ENCODE measurements at places on chromosomes 2 and 18.

- DNase-seq, result no peak
Observed at GRCh38 chr2:207772081-207772843, 2.6 kb upstream of the FZD5 start.

DNA sequence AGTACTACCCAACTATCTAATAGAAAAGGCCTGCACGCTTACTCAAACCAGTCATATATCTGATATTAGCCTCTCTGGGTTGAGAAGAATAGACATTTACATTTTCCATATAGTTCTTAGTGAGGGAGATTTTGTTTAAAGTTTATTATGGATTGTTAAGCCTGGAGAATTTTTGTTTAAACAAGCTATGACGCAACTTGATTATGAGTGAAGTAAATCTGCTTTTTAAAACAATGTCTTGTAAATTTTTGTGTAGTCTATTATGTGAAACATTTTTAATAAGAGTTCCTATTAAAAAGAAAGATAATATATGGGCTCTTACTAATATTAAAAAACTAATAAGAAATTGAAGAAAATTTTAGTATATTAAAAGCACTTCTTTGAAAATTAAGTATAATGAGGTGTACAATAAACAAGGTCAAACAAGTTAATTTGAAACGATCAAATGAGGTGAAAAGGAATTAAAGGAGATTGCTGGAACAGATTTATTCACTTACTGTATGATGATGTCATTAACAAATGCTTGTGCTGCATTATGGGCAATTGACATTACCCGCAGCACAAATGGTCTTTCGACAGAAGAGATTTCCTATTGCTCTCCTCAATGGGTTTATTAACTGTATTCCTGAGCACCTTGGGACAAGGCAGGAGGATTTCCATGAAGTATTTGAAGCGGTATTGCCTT is 229.2 kb upstream of the SMIM21 start:
- no peak for DNase-seq

DNA sequence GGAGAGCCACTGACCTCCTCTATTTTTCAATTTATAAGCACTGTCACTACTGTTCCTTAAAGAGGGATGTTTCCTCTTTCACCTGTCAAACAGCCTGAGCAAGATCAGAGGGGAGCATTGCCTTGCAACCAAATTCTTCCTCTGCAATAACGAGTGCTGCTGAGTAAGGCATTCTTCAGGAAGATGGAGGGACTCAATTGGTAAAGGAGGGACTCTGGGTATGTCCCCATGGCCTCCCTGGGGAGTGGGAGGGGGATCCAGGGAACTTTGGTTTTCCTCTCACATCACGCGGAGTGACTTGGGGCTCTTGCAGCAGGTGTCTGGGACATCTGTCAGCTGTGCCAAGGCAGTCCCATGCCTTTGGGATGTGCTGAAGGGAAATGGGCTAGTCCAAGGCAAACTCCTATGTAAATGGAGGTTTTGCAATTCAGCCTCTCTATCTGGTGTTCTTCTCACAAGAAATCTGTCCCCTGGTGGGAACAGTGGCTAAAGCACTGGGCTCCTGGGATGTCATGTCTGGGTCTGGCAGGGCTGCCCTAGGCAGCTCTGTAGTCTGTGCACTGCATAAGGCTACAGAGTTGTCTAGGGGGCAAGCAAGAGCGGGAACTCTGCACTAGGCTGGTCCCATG is 14.4 kb upstream of the HES6 start:
- no peak for DNase-seq

DNA sequence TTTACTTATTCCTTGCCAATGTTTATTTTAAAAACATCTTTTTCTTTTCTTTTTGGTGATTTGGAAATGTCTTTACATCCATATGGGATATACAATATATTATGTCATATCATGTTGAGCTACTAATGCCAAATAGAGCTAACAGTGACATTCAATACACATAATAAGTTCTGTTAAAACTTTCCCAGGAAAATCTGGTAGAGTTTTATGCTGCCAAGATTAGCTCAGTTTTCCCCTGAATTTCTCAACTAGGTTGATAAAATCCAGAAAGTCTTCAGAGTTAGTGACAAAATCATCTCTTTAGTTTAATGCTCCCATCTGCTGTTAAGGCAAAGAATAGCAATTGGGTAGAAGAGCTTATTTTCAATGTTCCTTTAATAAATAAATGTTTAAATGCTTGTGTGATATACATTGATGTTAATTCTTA is 9.9 kb downstream of the COL3A1 start:
- DNase-seq, result no peak

GRCh38 chr2:240310201-240310600 is 125.3 kb upstream of the GPC1 start:
- DNase-seq, result no peak

- DNase-seq, result no peak
Observed at GRCh38 chr2:45120546-45120945, 111.3 kb upstream of the SIX2 start.

DNA sequence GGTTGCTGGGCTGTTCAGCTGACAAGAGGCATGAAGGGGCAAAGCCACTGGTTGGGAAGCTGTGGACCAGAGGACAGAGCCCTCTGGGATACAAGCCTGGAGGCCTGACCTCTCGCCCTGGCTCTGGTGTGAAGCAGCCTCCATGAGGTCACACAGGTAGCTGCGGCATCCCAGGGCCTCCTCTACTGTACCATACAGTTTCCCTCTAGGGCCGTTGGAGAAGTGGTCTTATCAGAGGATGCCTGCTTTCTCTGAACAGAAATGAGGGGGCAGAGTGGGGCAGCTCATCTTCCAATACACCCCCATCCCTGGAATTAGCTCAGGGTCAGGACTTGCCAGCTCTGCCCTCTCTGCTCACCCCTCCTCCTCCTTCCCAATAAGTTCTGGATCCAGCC is 135.1 kb upstream of the SMAD2 start:
- no peak for DNase-seq

- no peak for DNase-seq
Observed at GRCh38 chr18:28359176-28359575, 182.2 kb upstream of the CDH2 start.
